ENCODE measurements at places on chromosomes 7 and 10.

- no peak for DNase-seq
Observed at GRCh38 chr10:127992376-127992775, 85.5 kb downstream of the PTPRE start.

DNA sequence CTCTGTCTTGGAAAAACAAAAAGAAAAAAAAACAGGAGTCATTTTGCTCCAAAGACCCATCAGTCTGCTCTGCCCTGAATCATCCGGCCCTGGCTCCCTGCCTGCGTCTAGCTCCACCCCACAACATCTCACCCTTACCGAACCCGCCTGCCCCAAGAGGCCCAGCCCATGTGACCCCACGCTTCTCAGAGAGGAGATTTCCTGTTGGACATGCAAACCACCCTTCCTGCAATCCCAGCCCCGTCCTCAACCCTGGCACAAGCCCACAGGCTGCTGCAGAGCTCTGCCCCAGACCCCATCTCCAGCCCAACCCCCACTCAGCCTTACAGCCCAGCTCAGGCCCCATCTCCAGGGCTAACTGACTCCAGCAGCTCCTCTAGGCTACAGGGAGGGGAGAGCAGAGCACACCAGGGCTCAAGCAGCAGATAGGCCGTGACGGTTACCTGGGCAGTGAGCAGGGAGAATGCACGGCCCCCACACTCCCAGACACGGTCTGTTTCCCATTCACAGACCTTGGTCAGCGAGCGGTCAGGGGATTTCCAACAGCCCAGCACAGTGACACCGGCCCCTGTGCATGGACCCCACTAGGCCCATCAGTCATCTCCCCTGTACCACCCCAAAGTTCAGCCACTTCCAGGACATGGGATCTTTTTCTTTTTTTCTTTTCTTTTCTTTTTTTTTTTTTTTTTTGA lies 69.9 kb upstream of the GTF2I start:
- DNase-seq = peak; percentile 93

DNA sequence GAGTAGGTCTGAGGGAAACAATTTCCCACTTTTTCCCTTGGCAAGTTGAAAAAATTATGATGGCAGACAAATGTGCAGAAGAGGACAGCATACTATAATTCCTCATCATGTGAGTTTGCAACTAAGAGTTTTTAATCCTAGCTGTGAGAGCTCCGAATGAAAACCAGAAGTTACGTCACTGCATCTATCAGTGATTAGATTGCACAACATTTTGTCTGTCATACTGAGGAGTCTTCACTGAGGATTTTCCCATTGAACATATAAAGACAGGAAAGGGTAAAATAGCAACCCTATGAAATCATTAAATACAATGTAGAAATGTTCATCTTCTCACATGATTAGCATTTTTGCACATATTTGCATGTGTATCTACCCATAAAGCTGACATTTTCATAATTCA lies 45.8 kb downstream of the ZNF736 start:
- no peak for DNase-seq

- no peak for DNase-seq
Observed at GRCh38 chr7:2959103-2959680, 84.5 kb downstream of the CARD11 start.

DNA sequence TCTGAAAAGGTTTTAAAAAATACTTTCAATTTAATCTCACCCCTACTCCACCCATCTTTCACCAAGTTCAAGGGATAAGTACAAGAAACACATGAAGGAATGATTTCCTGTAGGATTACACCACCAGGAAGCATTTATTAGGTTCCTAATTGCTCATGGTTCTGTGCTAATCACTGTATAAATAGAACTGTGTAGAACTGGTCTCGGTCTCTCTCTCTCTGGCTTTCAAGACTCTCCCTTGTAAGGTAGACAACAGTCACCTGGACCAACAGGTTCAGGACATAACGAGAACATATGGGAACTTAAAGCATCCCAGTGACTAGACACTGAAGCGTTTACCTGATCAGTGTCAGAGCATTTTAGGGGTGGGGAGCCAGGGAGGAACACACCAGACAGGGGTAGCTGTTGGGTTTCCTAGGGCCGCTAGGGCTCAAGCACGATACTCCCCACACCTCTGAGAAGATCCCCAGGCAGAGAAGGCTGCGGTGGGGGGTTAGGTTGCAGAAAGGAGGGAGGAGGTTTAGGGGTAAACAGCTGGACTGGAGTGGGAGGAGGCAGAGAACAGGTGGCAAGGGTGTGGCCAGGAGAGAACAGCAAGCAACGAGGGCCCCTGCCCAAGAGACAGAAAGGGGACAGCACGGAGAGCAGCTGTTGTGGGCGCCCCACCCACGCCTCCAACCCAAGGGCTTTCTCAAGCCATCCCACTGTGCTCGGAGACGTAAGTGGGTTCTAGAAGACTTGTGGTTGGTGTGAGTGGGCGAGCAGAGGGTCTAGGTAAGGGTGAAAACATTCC lies 52.5 kb upstream of the USP6NL start:
- no peak for DNase-seq

DNA sequence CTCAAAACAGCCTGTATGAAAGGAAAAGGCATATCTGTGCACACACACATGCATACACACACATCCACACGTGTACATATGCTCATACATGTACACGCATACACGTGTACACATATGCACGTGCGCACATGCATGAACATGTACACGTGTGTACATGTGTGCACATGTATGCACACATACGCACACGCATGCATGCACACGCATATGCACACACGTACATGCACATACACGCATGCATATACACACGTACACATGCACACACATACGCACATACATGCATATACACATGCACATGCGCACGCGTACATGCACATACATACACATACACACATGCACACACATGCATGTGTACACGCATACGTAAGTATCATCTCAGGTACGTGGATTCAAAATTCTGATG lies 19.4 kb downstream of the DIP2C start:
- DNase-seq = no peak

- peak; percentile 50 for DNase-seq
Observed at GRCh38 chr10:59360605-59361405, 1.5 kb downstream of the FAM13C start.

DNA sequence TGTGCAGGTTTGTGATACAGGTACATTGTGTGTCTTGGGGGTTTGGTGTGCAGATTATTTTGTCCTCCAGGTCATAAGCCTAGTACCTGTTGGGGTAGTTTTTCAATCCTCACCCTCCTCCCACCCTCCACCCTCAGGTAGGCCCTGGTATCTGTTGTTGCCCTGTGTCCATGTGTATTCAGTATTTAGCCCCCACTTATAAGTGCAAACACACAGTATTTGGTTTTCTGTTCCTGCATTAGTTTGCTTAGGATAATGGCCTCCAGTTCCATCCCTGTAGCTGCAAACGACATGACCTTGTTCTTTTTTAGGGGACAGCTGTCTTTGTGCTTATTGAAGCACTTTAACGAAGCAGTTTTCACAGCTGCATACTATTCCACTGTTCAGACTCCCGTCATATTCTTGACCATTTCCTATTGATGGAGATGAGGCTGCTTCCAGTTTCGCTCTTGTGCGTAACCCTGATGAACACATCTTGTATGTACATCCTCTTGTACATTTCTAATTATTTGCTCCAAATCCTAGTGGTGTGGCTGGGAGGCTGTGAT lies 47.4 kb downstream of the LHPP start:
- no peak for DNase-seq

- DNase-seq = no peak
Observed at GRCh38 chr10:47277352-47278151, 22.4 kb upstream of the GDF10 start.

- DNase-seq = peak; percentile 21
Observed at GRCh38 chr7:142626420-142627035, 122.7 kb upstream of the PRSS1 start.

DNA sequence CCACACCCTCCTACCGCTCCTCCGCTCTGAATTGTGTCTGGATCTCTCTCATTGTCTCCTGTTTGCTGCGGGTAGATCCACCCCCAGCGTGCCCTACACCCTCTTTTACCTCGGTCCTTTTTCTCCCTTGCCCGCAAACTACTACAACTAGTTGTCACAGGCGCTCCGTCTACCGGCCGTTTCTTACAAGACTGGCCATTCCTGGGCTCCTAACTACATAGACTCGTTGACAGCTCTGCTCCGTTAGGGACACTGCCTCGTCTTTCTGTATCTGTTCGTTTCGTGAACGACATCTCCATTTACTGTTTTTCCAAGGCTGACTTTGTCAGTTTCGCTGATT lies 786 bp downstream of the TAF3 start:
- DNase-seq = peak; percentile 25

GRCh38 chr10:90769946-90770841 lies 87.6 kb downstream of the HTR7 start:
- DNase-seq = no peak

DNA sequence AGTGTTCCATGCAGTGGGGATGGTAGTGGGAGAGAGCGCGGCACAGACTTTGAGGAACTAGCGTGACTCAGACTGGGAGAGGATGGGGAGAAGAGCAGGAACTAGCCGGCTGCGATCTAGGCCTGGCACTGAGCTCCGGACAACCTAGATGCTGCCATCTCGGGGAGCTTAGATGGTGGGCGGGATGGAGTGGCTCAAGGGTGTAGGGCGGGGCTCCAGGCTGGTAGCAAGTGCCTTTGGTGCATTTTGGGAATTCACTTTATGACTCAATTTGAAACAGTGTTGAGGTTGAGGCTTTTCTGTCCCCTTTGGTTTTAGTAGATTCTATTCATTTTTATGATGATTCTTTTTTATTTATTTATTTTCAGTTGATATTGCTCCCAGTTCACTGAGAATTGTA lies 185.3 kb upstream of the GPR26 start:
- DNase-seq = no peak

DNA sequence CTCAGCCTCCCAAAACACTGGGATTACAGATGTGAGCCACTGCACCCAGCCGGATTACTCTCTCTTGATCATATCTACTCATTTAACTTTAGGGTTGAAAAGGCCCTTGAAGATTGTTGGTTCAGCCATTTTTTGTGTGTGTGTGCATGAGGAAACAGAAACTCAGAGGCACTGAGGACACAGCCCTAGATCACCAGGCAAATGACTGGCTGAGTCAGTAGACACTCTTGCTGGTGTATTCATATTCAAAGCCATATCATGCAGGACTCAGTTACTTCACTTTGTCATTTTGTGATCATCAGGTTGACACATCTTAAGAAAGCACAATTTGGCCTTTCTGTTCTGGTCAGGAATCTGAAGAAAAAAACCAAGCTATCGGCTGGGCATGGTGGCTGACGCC lies 253.4 kb downstream of the TRIL start:
- DNase-seq = no peak

- DNase-seq = no peak
Observed at GRCh38 chr7:379456-380138, 89.6 kb downstream of the FOXL3 start.

DNA sequence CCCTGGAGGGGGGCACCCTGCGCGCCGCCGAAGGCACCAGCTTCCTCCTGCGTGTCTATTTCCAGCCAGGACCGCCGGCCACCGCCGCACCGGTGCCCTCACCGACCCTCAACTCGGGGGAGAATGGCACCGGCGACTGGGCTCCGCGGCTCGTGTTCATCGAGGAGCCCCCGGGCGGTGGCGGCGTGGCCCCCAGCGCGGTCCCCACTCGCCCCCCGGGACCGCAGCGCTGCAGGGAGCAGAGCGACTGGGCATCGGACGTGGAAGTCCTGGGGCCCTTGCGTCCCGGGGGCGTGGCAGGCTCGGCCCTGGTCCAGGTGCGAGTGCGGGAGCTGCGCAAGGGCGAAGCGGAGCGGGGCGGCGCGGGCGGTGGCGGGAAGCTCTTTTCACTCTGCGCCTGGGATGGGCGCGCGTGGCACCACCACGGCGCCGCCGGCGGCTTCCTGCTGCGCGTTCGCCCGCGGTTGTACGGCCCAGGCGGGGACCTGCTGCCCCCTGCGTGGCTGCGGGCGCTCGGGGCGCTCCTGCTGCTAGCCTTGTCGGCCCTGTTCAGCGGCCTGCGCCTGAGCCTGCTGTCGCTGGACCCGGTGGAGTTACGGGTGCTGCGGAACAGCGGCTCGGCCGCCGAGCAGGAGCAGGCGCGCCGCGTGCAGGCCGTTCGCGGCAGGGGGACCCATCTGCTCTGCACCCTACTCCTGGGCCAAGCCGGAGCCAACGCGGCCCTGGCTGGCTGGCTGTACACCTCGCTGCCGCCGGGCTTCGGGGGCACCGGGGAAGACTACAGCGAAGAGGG lies 594 bp downstream of the CNNM1 start:
- no peak for DNase-seq

- DNase-seq = peak; percentile 25
Observed at GRCh38 chr10:58544135-58544534, 31.5 kb downstream of the BICC1 start.

GRCh38 chr10:26799342-26799741 lies 61.4 kb downstream of the ABI1 start:
- DNase-seq = no peak

GRCh38 chr7:134022286-134022911 lies 104.7 kb upstream of the LRGUK start:
- DNase-seq = no peak

DNA sequence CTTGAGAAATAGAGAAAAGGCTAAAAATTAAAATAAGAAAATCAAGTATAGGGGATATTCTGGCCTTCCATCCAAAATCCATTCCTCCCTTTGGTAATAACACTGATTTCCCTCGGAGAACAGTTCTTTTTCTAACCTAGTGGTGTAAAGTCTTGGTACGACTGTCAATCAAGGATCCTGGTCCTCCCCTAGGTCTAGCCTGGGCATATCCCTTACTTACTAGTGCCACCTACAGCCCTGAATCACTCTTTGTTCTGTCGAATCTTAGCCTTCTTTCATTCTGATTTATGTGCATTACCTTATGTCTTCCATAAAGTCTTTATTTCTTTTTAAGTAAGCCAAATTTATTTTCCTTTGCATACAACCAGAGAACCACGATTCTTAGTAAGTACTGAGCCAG lies 298.7 kb upstream of the LRRTM3 start:
- DNase-seq = peak; percentile 44

GRCh38 chr7:21251151-21251800 lies 176.6 kb upstream of the SP4 start:
- no peak for DNase-seq

DNA sequence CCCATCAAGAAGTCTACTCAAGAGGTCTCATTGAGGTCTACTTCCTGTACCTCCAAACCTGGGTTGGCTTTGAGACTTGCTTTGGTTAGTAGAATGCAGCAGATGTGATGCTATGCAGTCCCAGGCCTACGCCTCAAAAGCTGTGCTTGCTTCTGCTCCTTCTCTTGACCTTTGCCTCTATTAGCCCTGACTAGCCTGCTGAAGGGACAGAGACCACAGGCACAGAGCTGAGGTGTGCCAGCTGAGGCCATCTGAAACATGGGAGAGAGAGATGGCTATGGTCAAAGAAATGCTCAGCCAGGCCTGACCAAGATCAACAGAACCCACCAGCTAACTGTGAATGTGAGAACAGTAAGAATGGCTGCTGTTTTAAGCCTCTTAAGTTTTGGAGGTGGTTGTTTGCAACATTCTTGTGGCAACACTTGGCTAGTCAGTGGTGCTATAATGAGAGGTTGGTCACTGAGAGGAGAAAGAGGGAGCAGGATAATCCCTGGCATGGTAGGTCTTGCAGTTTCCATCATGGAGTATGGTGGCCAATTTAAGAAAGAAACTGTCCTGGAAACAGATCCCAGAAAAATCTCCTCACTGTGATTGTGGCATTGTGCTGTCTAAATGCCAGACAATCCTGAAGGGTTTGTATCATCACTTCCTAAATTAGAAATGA lies 176.1 kb upstream of the PHYHIPL start:
- no peak for DNase-seq

GRCh38 chr7:33591490-33591889 lies 313.8 kb upstream of the BMPER start:
- DNase-seq = no peak

- DNase-seq = no peak
Observed at GRCh38 chr7:7051206-7051877, 131.0 kb upstream of the C1GALT1 start.

All from fibroblast of upper back skin (primary cell).